ENCODE measurements at places on chromosomes 16 and 17.
A peak's percentile ranks its signal among the peaks of the same experiment; 100 is the strongest.

DNA sequence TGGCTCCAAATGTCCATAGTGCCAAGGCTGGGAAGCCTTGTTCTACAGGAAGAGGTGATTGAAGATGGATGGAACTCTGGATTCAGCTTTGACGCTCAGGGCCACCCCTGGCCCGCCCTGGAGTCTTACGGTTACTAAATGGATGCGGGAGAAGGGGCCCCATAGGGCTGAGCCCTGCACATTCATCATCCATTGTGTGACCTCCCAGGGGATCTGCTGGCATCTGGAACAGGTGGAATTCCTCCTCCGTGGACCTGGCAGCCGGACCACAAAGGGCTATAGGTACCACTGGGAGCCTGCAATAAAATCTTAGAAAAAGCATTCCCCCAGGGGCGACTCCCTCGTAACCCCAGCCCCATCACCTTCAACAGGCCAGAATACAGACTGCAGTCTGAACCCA, 81.4 kb upstream of the NOL11 start:
- DNase-seq = no peak

DNA sequence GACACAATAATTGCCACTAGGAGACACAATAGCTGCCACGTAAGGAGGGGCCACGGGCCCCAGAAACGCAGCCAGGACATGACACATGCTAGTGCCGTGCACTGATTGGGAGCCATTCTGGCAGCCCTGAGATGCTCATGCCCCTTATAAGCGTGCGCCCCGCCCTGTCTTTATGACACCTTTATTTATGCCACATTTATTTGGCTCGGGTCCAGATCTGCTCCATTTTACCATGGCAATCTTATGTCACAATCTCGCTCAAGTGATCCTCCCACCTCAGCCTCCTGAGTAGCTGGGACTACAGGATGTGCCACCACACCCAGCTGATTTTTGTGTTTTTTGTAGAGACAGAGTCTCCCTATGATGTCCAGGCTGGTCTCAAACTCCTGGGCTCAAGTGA, 43.8 kb upstream of the NF1 start:
- no peak for DNase-seq

GRCh38 chr16:4372578-4373355, 1.1 kb downstream of the VASN start:
- no peak for DNase-seq

- no peak for DNase-seq
Measured at GRCh38 chr17:67208232-67208631, 36.8 kb downstream of the HELZ start.

- no peak for DNase-seq
Measured at GRCh38 chr16:48099455-48099854, 56.3 kb downstream of the ABCC12 start.

DNA sequence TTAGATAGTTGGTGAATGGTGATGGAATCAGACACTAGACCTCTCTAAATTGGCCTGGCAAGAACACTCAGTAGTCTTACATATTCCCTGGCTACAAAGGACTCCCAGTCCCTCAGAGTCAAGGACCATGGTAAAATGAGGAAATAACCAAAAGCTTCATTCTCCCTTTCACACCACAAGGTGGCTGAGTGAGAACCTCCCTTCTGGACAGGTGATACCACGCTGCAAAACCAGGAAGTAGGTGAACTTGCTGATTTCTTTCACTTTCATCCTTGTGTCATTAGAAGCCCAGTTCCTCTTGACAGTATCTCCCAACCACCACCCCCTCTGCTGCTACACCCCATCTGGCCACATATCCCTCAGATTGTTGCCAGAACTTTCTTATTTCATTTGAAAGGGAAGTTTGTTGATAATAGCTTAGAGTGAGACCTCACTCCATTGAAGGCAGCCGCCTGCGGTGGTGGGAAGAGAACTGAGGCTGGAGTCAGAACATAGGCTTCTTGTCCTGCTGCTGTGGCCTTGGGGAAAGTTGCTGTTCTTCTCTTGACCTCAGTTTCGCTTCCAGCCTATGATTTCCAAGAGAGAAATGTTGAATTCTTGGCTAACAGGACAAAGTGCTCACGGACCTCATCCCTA, 290.6 kb upstream of the CCL2 start:
- DNase-seq = no peak

DNA sequence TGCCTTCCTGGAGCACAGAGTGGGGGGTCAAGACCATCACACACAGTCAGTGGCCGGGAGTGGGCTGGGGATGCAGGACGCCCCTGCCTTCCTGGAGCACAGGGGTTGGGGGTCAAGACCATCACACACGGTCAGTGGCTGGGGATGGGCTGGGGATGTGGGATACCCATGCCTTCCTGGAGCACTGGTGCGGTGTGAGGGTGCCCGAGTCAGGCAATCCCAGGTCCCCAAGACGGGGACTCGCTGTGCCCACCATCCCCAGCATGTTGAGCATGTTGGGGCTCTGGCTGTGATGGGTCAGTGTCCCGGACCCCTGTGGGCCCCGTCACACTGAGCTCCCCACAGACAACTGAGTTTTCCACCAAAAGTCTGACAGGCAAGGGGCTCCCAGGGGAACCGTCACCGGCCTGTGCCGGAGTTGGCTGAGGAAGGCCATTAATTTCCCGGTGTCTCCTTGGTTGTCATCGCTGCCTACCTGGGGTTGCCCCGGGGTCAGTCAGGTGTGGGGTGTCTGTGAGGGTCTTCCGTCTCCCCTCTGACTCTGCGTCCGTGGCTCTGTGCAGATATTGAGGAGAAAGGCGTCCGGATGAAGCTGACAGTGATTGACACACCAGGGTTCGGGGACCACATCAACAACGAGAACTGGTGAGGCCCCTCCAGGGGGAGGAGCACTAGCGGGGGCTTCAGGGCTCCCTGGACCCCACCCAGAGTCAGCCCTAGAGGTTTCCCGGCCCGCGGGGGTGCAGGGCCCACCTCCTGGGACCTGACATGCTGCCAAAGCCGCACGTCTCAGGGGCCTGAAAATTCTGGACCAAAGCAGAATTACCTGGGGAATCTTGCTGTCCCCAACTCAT, 347.1 kb downstream of the SEC14L1 start:
- no peak for DNase-seq

- peak; percentile 48 for DNase-seq
Measured at GRCh38 chr17:74199306-74200092, 4.0 kb upstream of the RPL38 start.

DNA sequence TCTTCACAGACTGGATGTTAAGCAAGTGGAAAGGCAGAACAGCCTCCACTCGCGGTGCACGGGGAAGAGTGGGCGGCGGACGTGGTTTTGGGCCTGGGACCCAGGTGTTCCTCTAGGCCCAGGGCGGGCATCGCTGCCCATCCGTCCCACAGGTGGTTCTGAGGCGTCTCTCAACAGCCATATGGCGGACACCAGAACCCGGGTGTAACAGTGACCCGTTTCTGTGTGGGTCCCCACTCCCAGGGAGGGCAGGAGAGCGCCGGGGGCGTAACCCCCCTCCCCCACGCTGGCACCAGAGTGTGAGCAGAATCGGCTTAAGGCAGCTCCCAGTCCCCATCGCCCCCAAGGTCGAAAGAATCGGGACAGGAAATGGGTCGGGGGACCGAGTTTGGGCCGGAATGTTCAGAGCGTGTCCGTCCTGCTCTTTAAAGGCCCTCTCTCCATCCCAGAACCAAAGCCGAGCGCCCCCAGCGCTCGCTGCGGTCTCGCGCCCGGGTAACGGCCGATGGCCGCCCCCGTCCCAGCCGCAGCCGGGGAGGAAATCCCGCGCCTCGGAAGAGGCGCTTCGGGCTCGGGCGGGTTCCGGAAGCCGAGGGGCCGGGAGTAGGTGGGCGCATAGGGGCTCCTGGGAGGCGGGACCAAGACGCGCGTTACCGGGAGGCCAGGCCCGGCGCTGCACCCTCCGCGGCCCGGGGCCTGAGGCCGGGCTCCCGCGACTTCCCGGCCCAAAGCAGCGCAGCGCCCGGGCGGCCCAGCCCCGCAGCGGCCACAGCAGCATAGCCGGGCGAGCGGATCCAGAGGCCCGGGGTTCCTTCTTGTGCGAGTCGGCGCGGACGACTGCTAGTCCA, at the start of gene TK2:
Gene TK2 (minus strand): TSS at position 839 of the 848 bp plus-strand sequence. CDS start 61 bp downstream, at position 778.
- peak; percentile 52 for DNase-seq

DNA sequence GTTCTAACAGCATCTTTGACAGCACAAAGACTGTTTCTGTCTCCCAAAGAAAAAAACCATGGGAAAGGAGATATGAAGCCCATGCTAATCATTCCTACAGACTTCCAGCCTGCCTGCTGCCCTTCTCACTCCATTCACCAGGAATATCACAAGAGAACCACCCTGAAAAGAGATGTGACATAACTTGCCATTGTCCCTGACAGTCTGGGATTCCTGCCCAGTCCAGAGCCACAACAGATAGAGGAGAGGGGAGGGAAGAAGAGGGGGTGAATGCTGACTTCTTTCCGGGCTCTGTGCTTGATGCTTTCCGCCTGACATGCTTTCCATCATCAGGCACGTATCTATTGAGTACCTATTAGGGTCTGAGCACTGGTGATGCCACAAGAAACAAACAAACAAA, 31.6 kb upstream of the ASIC2 start:
- DNase-seq = no peak

Data from CD8-positive, alpha-beta memory T cell (primary cell).